ENCODE measurements at places on chromosomes 11 and 22.

GRCh38 chr11:749731-750130 lies 2.5 kb downstream of the TALDO1 start:
- no peak for DNase-seq

GRCh38 chr11:70630816-70631623 lies 232.7 kb downstream of the CTTN start:
- DNase-seq = no peak

- no peak for DNase-seq
Observed at GRCh38 chr22:19904174-19904856, 37.3 kb upstream of the COMT start.

DNA sequence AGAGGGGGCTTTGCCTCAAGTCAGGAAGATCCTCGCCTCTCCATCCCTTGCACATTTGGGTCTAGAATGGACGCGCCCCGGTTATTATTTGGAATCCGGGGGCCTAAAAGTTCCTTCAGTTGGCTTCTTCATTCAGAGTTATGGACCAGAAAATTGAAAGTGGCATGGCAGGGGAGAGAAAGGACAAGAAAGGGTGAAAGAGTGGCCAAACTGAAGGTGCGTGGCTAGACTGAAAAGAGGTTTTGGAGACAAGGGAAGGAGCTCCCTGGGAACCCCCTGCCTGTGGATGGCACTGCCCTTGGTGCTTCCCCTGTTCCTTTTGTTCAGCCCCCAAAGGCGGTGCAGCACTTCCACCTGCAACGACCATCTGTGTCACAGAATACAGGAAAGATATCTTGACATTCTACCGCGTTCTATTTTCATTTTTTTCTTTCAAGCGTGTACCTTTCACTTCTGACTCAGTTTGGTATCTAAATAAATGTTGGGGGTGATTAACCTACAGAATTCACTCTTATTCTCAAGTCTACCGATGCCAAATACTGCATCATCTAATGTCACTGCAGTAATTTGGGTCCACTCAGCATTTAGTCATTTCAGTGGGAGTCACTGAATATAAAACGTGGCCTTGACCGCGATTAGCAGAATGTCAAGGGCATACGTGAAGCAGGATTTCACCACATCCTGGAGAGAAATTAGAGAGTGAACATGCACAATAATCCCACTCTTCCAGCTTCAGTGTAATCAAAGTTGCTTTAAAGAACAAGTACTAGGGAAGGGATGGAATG lies 88.1 kb upstream of the ARHGAP32 start:
- DNase-seq = peak; percentile 61

- DNase-seq = no peak
Observed at GRCh38 chr11:19792510-19792909, 79.9 kb downstream of the NAV2 start.

GRCh38 chr11:102921587-102922220 lies 33.8 kb downstream of the MMP13 start:
- DNase-seq = no peak

DNA sequence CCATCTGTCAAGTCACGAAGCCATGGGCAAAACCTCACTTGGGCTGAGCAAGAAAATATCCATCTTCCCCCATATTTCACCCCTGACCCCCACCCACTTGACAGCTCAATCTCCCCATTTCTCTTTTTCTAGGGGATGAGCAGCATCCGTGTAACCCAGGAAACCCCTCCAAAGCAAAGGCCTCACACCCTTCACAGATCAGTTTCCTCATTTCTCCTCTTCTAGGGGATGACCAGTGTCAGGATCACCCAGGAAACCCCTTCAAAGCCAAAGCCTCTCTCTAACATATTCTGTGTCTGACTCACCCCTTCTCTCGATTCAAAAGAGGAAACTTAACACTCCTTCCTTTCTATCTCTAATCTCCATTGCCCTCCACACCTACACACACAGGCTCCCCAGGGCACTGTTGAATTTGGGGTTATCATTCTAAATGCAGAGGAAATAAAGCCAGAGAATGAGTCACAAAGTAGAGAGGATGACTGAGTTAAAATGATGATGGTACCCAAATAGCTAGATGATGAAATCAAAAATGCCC lies 439.7 kb downstream of the BUD13 start:
- no peak for DNase-seq

DNA sequence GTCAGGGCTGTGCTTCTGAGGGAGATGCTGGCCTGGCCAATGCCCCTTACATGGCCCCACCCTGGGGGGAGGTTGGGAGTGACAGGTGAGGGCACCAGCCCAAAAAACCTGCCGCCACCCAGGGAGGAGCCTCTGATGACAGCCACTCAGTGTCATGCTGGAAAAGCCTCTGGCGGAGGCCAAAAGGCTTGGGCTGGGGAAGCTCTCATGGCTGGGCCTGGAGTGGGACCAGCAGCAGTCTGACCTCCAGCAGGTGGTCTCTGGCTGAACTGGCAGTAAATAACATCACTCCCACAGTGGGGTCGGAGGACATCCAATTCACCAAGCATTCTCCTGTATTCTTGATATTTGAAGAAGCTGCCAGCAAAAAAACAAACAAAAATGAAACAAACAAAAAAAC lies 20.1 kb downstream of the FGF3 start:
- DNase-seq = no peak

- DNase-seq = no peak
Observed at GRCh38 chr11:111206472-111206871, 39.1 kb upstream of the POU2AF2 start.

DNA sequence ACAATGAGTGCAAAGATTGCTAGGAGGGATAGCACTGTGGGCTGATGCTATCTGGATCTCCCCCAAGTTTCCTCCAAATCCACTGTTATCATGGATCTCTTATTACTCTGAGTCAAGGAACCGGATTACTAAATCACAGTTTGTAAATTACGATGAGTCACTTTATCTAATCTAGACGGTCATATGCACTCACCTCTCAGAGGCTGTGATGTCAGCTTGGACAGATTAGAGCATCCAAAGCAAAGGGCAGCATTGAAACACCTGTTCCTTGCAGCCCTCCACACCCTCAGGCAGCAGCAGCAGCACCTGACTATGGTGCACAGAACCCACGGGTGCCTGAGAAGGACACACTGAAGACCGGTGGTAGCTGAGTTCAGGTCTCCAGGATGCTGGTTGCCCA lies 14.0 kb upstream of the POU2AF1 start:
- no peak for DNase-seq

DNA sequence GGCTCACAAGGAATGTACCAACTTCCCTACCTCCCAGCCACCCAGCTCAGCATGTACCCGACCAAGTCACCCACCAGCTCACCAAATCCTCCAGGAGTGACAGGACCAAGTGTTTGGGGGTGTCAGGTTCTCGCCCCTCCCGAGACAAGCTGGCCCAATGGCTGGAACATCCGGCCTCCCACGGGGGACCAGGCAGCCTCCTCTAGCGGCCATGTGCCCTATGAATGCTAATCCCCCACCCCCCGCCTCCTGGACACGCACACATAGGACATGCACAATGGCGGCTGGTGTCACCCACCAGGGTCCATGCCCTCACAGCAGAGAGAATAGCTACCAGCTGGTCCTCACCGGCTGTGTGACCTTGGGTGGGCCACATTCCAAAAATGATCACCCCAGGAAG lies 151.0 kb downstream of the MN1 start:
- DNase-seq = no peak

- no peak for DNase-seq
Observed at GRCh38 chr11:77196961-77197360, 68.9 kb downstream of the MYO7A start.

DNA sequence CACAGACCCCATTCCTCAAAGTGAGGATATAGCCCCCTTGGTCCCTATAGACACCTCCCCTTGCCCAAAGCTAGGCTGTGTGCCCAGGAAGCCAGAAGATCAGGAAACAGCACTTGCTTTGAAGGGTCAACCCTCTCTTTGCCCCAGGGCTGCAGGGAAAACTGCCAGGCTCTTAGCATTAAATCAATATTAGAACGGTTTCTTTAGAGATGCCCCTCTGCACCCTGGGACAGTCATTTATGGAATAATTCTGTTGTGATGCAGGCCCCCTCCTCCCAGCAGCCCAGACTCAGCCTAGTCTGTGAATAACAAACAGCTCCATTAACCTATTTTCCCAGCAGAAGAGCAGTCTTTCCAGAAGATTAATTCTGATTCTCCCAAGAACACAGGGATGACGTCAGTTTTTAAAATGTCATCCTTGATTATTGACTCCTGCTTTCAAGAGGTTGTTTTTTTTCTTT lies 11.6 kb upstream of the CAPN5 start:
- DNase-seq = no peak

- no peak for DNase-seq
Observed at GRCh38 chr22:19932367-19933206, 9.0 kb upstream of the COMT start.

- no peak for DNase-seq
Observed at GRCh38 chr11:126124231-126124661, 61.6 kb upstream of the CDON start.

DNA sequence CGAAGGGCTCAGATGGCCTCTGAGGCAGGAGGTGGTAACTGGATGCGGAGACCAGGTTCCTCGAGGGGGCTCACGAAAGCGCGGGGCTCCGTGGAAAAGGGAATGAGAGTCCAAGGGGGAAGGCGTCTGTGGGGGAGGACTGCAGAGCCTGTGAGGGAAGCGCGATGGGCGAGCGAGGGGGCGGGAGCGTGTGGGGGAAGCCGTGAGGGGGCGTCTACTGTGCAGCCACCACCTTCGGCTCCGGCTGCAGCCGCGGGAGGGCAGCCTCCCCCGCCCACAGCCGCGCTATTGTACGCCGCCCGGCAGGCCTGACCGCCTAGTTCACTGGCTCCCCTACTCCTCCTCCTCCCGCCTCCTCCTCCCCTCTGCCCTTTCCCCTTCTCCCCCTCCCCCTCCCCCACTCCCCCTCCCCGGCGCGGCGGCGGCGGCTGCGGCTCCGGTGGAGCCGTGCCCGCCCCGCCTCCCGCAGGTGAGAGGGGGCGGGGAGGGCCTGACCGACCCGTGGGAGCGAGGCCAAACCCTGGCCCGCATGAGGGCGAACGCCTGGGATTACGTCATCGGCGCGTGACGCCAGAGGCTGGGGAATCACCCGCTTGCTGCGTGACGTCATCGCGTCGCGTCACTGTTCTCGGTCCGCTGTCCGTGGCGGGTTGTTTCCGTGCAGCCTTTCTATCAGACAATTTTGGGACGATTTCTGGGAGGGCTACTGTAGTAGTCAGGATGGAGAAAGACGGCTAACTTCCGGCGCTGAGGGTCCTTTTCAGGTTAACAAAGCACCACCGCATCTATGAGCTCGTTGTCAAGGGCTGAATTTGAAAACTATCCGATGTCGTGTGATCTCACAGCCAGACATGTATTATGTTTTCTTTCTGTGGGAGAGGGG lies at the start of gene PAK1:
TSS of gene PAK1 (minus strand) at position 294 of the 883 bp plus-strand sequence. CDS start 81,574 bp downstream, outside the sequence.
- DNase-seq = peak; percentile 89

GRCh38 chr22:27879923-27880322 lies 39.1 kb downstream of the PITPNB start:
- DNase-seq = no peak

- no peak for DNase-seq
Observed at GRCh38 chr11:698493-699115, 3.0 kb downstream of the TMEM80 start.

Data from stimulated activated CD8-positive, alpha-beta memory T cell treated with anti-CD3 and anti-CD28 coated beads, Interleukin-4, amount 100 ng/mL, for 48 hours (primary cell).